ENCODE measurements at places on chromosomes 7 and 10.
A peak's percentile ranks its signal among the peaks of the same experiment; 100 is the strongest.

DNA sequence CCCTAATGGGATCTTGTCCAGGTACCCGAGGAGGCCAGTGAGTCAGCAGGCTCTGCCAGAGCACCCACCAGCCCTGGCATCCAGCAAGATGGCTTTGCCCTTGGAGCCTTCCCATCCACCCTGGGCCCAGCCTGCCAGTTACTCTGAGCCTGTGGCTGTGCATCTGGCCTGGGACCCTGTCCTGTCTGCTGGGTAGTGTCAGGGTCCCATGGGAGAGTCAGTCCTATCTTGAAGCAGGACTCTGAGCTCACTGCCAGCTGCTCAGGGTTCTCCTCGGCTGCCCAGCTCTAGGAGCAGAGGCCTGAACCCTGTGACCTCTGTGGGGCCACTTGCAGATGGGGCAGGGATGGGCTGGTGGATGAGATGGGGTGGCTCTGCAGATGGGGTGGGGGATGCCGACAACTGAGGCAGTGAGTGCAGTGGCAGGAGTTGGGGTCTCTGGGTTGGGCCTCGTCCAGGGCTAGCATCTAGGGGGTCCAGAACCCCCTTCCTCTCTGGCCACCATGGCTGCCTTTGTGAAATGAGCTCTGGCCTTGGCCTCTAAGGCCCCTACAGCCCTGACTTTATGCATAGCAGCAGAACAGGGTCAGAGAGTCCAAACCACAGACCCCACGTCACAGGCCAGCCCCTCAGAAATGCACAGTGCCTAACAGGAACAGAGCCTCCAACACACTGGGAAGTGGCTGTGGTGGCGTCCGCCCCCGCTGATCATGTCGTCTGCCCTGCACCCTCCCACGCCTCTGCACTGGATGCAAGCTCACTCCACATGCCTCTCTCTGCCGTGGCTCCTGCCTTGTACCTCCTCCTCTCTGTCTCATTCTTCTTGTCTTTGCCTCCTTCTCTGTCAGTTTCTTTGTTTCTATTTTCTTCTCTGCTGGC is 88.1 kb upstream of the RET start:
- DNase-seq = peak; percentile 15

DNA sequence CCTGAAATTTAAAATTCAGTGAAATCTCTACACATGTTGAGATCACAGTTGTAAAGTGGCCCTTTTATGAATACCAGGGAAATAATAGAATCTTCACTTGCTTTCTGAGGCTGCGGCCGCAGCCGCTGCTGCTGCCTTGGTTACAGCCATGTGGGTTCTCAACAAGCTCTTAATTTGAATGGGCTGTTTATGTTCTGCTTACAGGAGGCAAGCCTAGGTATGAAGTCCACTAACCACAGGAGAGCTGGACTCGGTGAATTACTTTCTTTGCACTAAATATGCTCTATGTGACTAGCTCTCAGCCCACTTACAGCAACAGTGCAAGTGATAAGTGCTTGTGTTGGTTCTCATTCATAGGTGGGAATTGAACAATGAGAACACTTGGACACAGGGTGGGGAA is 410.8 kb downstream of the SFMBT2 start:
- no peak for DNase-seq

GRCh38 chr10:71316056-71316785 is 2.8 kb upstream of the SLC29A3 start:
- no peak for DNase-seq

- no peak for DNase-seq
Observed at GRCh38 chr10:125018576-125019143, 76.7 kb downstream of the ZRANB1 start.

GRCh38 chr7:126780993-126781392 is 471.7 kb downstream of the GRM8 start:
- no peak for DNase-seq

GRCh38 chr10:79404231-79404609 is 41.2 kb downstream of the ZCCHC24 start:
- no peak for DNase-seq

DNA sequence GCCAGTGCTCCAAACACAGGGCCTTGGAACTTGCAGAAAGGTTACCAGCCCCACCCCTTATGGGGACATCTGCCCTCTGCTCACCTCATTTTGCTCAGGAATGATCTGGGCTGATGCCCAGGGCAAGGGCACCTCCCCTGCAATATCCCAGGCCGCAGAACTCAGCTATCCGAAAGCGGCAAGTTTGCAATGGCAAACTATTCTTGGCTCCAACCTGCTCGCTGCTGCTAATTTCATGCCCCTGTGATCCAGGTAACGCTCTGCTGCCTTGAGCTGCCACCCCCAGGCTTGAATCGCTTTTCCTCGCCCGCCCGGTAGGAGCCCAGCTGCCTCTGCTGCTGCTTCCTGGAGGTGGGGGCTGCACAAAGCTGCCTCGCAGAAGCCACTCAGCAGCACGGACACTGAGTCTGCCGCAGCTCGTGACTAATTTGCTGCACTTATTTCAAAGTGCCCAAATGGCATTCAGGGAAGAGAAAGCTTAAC is 18.2 kb downstream of the SLC29A3 start:
- no peak for DNase-seq

- no peak for DNase-seq
Observed at GRCh38 chr10:28219251-28219650, 83.6 kb downstream of the MPP7 start.

DNA sequence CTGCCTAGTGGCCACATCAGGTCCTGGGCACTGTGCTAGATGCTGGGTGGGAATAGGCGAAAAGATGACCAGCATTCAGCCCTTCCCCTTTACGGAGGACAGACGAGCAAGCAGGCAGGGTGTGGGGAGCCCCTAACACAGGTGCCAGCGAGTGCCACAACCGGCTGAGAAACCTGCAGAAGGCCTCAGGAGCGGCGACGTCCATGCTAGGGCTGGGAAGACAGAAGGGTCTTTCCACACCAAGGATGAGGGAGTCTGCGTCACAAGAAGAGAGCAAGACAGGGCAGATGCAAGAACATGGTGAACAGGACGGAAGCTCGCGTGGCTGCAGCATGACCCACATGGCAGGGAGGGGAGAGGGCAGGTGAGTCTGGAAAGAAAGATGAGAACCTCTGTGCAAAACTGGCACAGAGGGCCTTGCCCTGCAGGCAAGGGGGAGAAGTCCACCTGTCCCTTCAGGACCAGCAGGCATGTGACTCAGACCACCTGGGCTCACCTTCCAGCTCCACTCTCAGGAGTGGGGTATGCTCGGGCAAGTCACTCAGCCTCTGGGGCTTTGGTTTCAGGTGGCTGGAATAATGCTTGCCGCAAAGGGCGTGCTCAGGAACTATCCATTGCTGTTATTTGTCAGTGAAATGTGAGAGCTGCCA is 36.6 kb downstream of the KCNH2 start:
- no peak for DNase-seq

DNA sequence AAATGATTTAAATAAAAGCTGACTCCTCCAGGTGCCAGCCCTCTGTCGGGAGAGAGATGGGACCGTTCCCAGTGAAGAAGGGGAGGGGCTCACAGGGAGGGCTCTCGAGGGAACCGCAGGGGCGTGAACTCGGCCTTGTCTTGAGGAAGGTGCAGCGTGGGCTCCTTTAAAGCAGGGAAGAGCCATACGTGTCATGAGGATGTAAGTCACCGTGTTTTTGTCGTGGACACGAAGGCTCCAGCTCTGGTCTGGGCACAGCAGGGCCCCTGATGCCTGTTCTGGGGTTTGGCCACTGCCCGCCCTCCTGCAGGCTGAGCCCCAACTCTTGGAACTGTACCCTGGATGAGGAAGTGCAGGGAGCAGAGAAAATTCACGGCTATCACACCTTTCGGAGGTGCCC is 45.0 kb downstream of the JAKMIP3 start:
- DNase-seq = no peak

- no peak for DNase-seq
Observed at GRCh38 chr7:9030976-9031375, 597.6 kb downstream of the NXPH1 start.

GRCh38 chr10:112552593-112553110 is 105.6 kb downstream of the VTI1A start:
- DNase-seq = no peak

DNA sequence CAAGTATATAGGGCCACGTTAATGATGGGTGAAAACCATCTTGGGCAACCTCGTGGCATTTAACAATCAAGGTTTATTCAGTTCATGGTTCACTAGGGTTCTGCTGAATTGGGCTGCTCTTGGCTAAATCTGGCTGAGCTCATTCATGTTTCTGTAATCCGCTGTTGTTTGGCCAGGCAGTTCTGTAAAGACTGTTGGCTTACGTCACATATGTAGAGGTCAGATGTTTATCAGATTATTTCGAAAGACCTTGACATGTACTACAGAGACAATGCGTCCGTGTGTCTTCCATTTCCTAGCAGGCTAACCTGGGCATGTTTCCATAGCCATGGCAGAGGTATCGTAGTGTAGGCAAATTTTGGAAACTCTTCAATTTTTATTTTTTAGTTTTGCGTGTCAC is 190.0 kb upstream of the ZWINT start:
- DNase-seq = no peak

DNA sequence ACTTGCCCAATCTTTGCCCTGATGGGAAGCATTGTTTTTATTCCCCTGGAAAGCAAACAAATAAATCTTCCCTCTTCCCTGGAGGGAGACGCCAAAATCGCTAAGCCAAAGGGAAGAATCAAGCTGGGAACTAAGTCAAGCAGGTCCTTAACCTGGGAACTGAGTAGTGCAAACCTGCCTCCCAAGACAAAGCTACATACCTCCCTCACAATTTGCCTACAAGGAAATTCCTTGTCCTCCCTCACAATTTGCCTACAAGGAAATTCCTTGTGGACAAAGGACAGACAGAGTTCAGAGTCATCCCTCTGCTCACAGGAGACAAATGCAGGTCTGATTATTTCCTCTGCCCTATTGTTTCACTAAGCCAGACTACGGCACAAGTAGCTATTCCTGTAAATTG is 50.5 kb downstream of the SPOCK2 start:
- DNase-seq = no peak

DNA sequence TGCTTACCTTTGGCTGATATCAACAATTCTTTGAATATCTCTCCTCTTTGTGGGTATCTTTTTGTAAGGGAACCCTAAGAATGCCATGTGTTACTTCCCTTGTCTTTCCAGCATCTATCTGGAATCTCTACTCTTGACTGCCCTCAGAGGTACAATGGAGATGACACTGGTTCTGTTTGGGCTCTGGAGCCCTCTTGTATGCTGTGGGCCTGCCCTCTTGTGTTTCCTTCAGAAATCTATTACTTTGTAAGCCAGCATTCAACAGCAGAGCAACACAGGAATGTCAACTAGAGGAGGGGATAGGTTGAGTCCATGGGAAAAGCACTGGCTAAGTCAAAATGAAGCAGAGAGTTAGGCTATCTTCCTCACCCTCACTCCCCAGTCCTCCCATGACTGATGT is 142.3 kb downstream of the XPNPEP1 start:
- DNase-seq = no peak

- DNase-seq = no peak
Observed at GRCh38 chr10:121668314-121669027, 70.2 kb upstream of the FGFR2 start.

All from D341Med (cell line).